Bronchial epithelial cell (primary cell): ENCODE measurements at places on chromosomes 12 and 14.

DNA sequence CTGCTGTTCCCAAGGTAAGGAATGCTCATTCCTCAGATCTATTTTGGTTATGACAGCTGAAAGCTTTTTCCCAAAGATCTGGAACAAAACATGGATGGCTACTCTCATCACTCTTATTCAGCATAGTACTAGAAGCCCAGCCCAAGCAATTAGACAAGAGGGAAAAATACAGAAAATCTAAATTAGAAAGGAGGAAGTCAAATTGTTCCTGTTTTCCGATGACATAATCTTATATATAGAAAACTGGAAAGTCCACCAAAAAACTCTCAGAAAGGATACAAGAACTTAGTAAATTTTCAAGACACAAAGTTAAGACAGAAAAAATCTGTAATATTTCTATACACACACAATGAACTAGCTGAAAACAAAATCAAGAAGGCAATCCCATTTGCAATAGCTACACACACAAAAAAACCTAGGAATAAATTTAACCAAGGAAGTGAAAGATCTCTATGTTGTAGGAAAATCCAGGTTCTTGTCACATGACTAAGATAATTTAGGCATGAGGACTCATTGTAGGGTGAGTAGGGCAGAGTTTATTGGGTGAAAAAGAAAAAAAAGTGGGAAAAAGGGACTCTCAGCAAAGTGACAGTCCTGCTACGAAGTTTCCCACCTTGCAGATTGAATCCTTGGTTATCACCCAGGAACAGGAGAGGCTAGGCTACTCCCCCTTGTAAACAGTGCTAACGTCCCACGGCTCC lies 28.6 kb upstream of the KLRB1 start:
- DNase-seq, result no peak

- no peak for DNase-seq
Observed at GRCh38 chr12:6850796-6851152, 312 bp downstream of the CDCA3 start.

DNA sequence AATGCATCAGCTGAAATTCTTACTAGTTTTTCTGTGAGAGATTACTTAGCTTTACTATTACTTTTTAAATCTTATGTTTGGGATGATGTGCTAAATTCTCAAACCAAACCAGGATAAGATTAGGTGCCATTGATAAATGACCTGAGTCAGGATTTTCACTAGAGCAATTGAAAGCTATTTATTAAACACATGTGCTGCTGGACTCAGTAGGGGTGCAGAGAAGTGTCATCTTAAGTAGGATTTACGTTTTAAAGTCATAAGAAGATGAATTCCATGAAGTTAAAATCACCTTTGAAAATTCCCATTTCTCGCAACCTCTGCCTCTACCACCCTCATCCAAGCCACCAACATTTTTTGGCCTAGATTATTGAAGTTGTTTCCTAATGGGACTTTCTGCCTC lies 8.8 kb downstream of the TMEM263 start:
- DNase-seq, result no peak

DNA sequence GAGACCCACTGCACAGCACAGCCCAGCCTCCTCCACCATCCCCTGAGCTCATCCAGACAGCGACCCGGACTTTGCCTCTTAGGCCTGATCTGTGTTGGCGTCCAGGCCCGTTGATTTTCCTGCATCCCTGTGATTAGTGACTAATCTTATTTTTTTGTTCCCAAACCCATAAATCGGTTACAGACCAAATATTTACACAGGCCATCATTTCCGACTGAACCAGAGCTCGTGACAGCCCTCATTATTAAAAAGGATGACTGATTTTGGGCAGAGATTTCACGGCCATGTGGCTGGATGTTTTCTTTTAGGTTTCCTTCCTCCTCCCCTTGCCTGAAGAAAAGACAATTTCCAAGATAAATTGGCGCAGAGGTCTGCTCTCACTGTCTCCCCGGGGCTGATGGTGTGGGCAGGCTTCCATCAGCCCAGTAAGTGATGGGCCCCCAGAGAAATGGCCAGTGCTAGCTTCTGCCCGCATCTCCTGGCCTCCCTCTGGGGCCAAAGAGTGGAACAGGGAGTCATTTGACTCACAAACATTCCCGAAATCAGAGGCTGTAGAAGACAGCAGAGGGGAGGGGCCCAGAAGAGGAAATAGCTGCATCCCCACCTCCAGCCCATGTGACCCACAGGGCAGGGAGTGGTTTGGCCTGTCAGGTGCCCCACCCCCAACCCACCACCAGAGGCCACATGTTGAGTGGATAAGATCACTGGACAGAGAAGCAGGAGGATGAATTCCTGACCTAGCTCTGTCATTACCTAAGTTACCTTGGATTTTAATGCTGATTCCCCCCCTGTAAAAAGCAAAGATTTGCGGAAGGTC lies 283.5 kb downstream of the KSR2 start:
- no peak for DNase-seq

- DNase-seq, result no peak
Observed at GRCh38 chr12:60119327-60119726, 523.5 kb downstream of the SLC16A7 start.

- no peak for DNase-seq
Observed at GRCh38 chr12:114392909-114393308, 13.0 kb downstream of the TBX5 start.

GRCh38 chr14:20118795-20119194 lies 8.3 kb downstream of the OR4K17 start:
- no peak for DNase-seq

DNA sequence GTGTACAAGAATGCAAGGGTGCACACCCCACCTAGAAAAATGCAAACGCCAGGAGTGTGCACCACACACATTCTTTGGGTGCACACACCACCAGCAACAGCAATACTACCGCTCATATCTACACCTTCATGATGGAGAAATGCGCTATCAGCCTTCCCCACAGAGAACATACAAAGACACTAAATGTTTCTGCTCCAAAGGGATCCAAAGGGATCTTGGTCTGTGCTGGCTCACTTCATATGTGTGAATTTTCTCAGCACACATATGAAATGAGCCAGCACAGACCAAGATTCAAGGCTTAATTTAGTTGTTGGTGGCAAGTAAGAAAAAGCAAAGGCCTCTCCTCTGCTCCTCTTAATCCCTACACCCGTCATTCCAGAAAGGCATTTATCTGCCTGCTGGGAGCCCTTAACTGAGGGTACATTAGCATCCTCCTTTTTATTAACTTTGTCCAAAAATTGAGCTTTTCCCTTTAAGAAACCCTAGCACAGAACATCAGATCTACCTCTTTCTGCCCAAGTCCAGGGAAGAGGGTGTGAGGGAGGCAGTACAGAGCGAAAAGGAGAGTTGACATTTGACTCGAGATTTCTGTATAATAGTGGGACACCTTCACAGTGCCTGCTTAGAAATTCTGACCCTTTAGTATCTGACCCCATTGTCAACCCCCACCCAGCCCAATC lies 8.3 kb downstream of the BMP4 start:
- no peak for DNase-seq

GRCh38 chr12:19183121-19183838 lies 53.7 kb downstream of the PLEKHA5 start:
- no peak for DNase-seq

- DNase-seq, result no peak
Observed at GRCh38 chr12:100672075-100672592, 98.7 kb downstream of the GAS2L3 start.

DNA sequence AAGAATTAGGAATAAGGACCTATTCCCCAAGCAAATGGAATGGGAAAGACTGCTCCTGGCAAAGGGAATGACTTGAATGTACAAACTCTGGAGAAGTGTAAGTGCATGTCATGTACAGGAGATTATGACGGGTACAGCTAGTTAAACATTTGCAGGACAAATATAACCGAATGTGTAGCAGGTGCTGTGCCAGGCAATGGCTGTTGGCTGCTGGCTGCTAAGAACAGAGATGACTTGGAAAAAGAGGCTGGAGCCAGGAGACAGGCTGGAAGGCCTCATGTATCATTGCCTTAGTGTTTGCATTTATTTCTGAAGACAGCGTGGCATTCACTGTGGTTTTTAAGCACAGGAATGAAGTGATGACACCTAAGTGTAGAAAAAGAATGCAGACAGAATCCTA lies 136.8 kb downstream of the TTC8 start:
- no peak for DNase-seq

GRCh38 chr12:120453977-120454376 lies 7.7 kb downstream of the GATC start:
- DNase-seq, result peak; percentile 51

DNA sequence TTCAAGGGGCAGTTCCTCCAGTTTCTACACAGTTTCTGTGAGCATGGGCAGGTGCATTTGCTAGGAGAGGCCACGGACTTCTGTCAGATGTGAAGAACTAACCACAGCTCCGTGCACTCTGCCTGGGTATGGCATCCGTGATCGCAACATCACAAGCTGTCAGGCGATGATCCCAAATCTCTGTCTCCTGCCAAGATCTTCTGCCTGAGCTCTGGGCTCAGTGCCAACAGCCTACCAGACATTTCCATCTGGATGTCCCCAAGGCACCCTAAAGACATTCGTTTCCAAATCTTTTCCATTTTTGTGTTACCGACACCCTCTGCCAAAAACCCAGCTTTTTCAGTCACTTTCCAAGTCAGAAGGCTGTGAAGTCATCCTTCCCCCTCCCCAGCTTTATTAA lies 292.1 kb downstream of the GLT1D1 start:
- DNase-seq, result no peak

DNA sequence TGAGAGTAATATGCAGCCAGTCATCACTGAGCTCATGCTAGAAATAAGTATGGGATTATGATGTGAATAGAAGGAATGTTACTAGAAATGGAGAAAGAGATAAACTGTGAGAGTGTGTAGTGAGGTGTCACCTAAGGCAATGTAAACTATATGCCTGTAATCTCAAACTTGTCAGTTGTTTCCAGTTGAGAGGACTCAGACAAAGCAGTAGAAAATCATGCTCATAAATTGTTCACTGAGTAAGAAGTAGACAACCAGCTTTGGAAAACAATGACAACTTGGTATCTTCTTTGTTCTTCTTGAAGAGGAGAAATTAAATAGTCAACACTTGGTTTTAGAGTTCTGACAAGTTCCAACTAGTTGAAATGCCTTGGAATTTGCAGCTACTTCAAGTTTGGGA lies 148.5 kb upstream of the OR4E1 start:
- peak; percentile 35 for DNase-seq

DNA sequence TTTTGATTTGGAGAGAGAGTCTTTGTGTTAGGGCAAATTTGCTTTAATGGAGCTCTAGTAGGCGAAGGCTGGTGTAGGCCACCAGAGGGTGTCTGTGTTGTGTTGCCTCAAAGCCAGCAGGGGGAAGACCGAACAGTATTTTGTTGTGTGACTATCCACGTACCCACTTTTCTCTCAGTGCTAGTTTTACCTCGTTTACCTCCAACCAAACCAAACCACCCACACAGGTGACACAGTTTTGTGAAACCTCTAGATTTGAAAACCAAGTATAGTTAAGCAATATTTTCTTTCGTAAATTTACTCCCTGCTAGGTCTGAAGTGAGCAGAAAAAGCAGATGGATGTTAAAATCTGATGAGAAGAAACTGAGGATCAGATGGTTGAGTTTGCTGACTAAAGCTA lies 36.3 kb upstream of the NPFF start:
- DNase-seq, result peak; percentile 64

- DNase-seq, result no peak
Observed at GRCh38 chr12:106431839-106432411, 74.4 kb downstream of the POLR3B start.

DNA sequence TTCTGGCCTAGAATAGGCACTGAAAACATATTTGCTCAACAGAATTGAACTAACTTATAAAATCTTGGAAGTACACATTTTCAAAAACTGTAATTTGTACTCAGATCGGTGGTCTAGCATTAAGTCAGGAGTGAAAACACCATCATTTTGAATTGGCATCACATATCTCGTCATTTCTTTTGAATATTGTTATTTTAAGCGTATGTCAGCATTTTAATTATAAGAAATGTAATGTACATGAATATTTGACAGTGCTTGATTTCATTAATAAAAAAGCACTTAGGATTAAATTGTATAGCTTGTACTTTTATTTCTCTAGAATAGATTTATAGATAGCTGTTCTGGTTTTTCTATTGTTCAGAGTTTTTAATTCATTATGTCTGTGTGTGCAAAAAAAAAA lies 892.2 kb downstream of the BCL11B start:
- DNase-seq, result no peak

- DNase-seq, result no peak
Observed at GRCh38 chr14:98599082-98599481, 672.9 kb downstream of the BCL11B start.

DNA sequence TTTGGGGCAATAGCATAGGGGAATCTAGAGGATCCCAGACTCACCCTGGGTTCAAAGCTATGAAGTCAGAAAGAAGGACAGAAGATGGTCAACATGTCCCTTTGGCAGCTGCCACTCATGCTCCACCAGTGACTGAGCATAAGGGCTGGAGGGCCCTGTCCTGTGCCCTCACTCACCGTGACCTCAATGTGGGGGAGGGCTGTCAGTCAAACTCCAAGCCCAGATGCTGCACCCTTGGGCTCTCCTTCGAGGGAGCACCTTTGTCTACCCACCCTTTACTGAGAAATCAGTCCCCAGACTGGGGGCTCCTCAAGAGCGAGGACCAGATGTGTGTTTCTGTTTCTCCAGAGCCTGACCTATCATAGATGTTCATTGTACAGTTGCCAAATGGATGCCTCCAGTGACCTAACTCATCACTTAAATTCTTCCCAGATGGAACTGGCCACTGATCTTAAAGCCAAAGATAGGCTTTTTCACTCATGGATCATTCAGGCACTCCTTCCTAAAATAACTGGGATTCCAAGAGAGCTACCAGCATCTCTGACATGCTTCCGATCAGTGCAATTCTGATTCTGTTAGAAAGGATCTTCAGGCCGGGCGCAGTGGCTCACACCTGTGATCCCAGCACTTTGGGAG lies 27.2 kb upstream of the VSX2 start:
- DNase-seq, result no peak

DNA sequence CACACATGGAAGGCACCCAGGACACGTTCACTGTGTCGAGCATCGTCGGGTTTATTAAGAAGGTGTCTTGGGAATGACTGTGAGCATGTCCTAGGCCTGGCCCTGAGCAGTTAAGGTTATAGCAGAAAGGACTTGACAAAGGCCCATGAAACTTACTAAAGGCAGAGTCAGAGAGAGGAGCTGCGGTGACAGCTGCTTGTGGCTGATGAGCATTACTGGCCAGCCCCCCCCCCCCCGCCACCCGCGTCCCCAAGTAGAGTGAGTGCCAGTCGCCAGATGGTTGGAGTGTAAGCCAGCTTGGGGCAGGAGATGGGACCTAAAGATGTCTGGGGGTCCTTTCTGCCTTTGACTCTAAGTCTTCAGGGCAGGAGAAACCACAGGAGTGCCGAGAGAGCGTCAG lies 169.9 kb downstream of the TSPAN9 start:
- no peak for DNase-seq

- DNase-seq, result no peak
Observed at GRCh38 chr12:15152456-15152855, 68.8 kb downstream of the RERG start.

GRCh38 chr14:55752580-55753390 lies 172.8 kb downstream of the KTN1 start:
- DNase-seq, result peak; percentile 81

GRCh38 chr12:66428261-66428660 lies 126.0 kb downstream of the HELB start:
- no peak for DNase-seq
